ENCODE measurements at places on chromosomes 13 and 19.
A peak's percentile ranks its signal among the peaks of the same experiment; 100 is the strongest.

DNA sequence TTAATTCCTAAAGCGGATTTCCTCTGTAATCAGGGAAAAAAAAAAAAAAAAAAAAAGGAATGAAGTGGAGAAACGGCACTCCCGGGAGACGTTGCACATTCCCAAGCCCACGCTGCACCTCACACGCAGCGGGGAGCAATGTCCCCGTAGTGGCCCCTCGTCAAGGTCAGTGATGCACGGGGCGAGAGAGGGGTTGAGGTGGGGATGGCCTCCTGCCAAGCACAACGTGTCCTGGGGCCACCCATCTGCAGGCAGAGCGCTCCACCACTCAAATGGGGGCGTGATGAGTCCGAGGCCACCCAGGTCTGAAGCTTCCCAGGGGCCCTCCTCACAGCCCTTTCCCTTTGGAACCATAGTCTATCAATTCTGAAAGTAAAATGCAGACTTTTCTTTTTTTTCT lies 15.1 kb downstream of the PLK5 start:
- no peak for DNase-seq

DNA sequence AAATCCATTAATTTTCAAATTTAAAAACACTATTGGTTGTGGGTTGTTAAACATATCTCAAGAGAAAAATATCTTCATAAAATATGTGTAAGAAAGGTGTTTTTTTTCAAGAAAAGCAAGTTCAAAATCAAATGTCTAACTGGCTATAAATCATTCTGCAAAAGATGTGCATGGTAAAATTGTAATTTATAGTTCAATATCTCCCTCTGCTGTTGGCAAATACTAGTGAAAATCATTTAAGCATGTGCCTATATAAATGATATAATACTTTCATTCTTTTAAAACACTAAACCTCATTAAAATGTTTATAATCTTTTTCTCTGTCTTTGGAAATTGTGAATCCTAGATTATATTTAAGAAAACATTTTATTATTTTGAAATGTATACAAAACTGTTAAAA lies 17.2 kb upstream of the SLITRK6 start:
- no peak for DNase-seq

DNA sequence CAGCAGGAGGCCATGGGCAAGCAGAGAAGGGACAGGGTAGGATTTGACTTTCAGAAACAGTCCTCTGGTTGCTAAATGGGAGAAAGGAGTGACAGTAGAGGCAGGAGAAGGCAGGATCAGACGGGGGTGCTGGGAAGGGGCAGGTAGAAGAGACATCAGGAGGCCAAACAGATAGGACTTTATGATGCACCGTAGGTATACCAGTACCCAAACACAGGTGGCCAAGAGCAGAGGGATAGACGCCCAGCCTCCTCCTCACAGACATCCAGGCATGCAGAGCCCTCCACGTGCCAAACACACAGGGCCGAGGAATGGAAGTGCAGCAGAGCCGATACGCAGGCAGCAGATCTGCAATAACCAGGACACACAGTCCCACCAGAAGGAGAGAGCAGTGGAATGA lies 1.3 kb upstream of the AXL start:
- no peak for DNase-seq

GRCh38 chr19:492091-492531 lies 4.2 kb upstream of the MADCAM1 start:
- DNase-seq = peak; percentile 24

DNA sequence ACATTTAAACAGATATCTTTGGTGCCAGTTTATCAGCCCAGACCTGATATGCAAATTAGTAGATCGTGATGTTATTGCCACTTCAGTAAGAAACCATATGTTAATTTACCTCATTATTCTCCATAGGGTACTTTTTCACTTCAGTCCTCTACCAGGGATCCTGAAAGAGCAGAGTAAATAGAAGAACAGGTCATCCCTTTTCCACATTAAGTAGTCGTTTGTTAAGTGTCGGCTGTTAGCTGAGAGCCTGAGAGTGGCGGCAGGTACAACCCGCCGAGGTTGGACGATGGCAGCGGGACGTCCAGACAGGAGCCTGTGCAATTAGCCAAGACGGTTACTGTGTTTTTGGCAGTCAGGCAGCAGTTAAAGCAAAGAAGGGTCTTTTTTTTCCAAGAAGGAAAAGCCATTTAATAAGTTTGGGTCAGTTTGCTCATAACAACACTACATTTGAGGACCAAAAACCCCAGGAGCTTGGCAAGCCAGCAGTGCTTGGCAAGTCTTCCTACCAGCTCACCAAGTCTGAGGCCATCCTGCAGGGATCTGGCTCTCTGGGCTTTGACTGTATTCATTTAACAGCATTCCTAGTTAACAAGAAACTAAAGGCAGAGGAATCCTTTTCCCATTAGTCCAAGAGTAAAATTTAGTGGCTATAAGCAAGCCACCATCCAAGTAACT lies 231.8 kb downstream of the SHISA2 start:
- no peak for DNase-seq

- DNase-seq = peak; percentile 37
These were observed 2.5 kb downstream of the FTL start for GRCh38 chr19:48967346-48968178.

GRCh38 chr13:20145521-20145920 lies 15.3 kb downstream of the GJA3 start:
- DNase-seq = no peak

GRCh38 chr13:109812382-109812781 lies 26.0 kb upstream of the IRS2 start:
- no peak for DNase-seq

- no peak for DNase-seq
These were observed 27.7 kb downstream of the CRTC1 start for GRCh38 chr19:18710996-18711751.

- DNase-seq = peak; percentile 28
These were observed at the start of gene TMEM145 for GRCh38 chr19:42313096-42313839. TMEM145 (plus strand) TSS chr19:42313309; CDS start chr19:42313377, 68 bp downstream.

- DNase-seq = peak; percentile 71
These were observed at the start of gene P2RY11 for GRCh38 chr19:10111405-10111811. P2RY11 (plus strand) TSS chr19:10111693; CDS start chr19:10111722, 29 bp downstream.

DNA sequence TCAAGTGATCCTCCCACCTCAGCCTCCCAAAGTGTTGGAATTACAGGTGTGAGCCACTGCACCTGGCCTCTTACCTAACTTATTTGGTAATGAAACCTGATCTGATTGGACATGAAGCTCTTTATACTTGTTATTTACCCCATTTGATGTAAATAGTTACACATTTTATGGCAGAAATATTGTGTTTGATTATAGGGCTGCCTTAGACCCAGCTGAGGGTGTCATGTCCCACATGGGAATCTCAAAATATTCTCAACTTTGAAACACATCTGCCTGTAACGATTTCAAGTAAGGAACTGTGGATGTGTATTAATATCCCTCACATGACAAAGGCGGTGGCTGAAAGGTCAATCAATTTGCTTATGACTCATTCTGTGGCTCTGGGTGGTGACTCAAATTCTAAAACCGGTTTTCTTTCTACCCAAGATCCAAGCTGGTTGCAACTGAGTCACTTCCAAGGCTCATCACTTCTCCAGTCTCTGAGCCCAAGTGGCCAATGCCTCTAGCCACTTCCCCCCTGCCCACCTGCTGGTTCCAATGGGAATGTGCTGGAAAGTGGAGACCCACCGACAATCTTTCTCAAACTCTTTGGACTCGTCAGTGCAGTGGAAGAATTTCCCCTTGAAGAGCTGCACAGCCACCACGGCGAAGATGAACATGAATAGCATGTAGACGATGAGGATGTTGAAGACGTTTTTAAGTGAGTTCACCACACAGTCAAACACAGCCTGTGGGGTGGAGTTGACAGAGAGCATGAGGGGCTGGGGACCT lies 110.9 kb downstream of the IER2 start:
- no peak for DNase-seq

Measured in CD4-positive, alpha-beta T cell treated with Interleukin-10 for 1 hour (primary cell).